DMS53 (cell line): ENCODE measurements at places on chromosomes 7 and 10.

DNA sequence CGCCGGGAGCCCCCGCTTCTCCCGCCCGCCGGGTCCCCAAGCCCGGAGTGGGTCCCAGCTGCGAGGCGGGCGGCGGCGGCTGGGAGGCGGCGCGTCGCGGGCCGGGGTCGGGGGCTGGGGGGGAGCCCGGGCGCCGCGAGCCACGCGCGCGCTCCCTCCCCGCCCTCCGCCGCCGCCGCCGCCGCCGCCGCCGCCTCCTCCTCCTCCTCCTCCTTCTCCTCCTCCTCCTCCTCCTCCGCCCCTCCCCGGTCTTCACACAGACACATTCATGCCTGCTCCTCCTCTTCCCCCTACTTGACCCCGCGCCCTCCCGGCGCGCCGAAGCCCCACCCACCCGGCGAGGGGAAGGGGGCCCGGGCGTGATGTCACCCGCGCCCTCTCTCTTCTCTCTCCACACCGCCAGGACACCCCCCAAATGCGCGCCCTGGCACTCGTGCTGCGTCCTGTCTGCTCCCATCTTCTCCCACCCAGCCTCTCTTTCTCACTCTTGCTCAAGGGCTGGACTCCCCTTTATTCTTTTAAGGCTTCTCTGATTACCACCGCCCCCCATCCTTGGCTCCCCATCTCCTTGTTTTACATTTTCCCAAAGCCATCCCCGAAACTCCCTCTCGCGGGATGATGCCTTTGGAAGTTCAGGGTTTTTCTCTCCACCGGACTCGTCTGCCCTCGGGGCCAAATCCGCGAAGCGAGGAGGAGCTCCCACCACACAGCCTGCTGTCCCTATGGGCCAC lies 967 bp upstream of the GLI3 start:
- DNase-seq, result no peak

- no peak for DNase-seq
Observed at GRCh38 chr7:39637400-39637799, 14.0 kb downstream of the RALA start.

- DNase-seq, result no peak
Observed at GRCh38 chr7:55425141-55425752, 60.1 kb downstream of the LANCL2 start.

DNA sequence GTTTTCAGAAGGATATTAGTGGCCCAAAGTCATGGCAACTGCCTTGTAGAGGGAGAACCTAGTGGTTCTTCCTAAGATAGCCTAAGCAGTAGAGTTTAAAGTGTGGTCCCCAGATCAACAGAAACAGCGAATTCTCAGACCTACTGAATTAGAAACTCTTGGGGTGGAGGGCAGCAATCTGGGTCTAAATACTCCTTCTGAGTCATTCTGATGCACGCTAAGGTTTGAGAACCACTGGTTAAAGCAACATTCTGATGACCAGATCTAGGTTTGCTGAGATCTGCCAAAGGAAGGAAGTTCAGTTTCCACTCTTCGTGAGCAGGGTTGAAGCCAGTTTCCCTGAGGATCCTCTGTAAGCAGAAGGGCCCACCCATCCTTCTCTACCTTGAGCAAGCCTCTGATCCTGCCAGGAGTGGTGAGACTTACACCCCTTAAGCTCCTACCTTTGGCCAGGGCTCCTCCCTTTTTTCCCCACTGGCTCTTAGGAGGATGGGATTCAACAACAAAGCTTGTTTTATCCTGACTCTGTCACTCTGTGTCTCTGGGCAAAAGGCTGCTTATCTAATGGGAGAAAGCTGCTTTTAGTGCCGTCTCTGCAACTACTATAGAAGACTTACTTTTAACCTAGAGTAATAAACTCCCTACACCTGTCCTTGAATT lies 26.8 kb upstream of the TRUB1 start:
- no peak for DNase-seq

DNA sequence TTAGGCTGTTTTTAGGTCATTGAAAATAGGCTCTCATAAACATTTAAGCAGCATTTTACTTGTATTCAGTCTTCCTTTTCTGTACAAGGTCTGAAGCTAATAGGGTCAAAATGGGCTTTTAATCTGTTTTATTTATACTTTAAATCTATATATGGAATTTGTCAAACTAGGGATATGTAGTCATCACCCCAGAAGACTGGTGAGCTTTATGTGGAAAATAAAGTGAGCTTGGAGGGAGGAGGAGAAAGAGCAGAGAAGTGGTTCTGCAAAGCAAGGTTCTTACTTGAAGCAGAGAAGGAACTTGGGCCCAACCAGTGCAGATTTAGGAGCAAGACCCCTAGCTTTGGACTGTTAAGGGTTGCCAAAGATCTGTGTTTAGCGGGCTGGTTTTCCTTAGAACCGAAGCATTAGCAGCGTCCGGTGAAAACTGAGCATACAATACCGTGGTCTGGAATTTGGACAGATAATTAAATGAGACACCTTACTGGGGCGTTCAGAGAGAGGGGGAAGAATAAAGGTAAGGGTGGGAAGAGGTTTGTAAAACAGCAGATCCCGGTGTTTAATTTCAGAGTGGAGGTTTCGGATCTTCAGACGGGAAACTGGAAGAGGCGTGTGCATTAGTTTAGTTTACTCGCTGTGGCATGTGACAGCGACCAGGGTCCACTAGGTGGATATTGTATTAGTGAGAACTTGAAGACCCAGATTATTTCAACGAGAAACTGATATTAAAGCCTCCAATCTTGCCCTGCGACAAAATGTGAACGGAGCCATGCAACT lies 2.4 kb downstream of the BAMBI start:
- peak; percentile 65 for DNase-seq

GRCh38 chr10:59047957-59048618 lies 128.4 kb upstream of the PHYHIPL start:
- DNase-seq, result peak; percentile 33

- DNase-seq, result peak; percentile 94
Observed at GRCh38 chr10:97542169-97543024, 30.2 kb upstream of the ANKRD2 start.

GRCh38 chr7:137890449-137890921 lies 43.7 kb upstream of the DGKI start:
- DNase-seq, result no peak

DNA sequence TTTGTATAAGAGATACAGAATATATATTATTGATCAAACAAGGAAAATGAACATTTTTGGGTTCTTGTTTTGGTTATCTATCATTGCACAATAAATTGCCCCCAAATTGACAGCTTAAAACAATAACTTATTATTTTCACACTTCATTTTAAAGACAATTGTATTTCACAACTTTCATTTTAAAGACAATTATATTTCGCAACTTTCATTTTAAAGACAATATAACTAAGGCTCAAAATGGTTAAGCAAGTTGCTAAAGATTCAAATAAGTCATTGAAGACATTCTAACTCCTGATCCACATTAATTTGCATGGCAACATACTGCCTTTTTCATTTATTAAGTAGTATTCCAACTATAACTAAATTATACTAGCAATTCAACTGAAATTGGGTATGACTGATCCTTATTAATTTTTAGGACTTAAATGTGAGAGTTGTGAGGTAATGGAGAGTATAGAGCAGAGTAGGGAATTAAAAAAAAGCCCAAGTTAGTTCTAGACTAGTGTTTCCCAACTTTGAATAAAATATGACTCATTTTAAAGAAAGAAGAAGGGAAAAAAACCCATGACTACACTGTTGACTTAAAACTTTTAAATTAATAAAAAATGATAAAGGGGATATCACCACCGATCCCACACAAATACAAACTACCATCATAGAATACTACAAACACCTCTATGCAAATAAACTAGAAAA lies 9.9 kb upstream of the STEAP2 start:
- DNase-seq, result no peak

DNA sequence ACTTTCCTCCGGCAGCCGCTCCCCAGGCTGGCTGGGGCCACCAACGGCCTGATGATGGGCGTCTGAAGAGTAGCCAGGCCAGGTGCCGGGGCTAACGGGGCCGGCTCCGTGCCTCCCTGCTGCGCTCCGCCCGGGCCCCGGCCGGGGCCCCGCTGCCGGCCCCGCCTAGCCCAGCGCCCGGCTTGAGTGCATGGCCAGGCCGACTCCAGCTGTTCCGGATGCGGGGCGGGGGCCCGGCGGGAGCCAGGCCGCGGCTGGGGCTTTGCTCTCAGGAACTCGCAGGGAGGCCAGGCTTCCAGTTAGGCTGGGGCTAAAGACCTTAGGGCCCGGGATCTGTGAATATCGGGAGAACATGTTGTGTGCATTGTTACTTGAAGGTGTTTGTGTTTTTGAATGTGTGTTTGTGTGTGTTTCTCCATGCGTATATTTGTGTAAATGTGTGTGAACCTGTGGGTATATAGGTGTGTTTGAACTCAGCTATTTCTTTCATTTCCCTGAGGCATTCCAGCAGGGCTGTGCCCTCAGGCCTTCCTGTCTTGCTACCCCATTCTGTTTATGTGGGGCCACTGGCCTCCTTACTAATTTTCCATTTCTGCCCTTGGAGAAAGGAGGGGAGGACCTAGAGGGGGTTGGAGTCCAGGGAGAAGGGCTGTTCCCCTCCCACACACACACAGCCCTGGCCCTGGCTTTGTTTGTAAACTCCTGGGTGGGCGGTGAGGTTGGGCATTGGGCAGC lies 1.1 kb upstream of the LBX1 start:
- peak; percentile 49 for DNase-seq

DNA sequence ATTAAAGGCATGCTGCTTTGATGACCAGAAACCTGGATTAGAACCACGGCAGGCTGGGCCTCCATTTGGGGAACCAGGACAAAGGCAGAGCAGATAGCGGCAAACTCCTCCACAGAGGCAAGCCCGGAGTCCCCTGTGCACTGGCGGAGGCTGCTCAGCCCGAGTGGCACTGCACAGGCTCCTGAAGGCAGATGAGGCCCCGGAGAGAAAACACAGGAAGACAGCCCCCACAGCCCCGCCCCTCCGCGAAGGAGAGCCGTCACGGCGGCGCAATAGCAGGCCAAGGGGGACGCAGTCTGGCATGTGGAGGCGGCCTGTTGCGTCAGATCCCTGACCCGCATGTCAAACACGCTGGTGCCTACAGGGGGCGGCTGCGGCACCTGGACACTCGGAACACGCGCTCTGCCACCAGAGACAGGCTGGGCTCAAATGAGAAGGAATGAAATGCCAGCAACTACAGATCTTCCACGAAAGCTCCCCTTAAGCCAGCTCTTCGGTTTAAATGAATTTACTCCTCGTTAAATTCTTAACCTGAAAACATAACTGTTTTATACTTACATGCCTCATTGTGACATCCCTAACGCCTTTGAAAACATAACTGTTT lies 128.5 kb downstream of the MAD1L1 start:
- peak; percentile 88 for DNase-seq

DNA sequence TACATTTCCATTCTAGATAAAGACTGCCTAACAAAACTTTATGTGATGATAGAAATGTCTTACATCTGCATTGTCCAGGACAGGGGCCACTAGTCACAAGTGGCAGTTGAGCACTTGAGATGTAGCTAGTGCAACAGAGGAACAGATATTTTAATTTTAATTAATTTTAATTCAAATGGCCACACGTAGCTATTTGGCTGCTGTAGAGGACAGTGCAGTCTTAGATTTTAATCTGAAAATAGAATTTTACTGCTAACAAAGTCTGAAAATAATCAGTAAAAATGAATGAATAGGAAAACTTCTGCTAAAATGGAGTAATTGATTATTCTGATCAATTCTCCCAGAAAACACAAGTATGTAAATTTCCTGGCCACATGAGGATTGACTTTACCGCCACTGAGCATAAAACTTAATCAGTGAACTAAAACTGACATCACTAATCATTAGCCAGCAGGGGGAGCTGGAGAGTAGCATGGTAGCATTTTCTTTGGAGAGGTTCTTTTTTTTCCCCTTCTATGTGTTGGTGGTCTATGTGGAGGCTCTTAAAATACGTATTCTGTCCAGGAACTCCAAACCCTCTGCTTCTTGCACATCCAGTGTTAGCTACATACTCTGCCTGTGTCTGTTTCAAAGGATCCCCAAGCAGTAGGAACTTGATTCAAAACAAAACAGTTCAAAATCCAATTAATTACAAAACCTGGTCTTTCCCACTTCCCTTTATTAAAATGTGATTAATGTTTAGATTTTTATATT lies 52.1 kb downstream of the TSPAN12 start:
- peak; percentile 88 for DNase-seq

GRCh38 chr7:158646766-158647474 lies 57.7 kb downstream of the NCAPG2 start:
- peak; percentile 64 for DNase-seq

DNA sequence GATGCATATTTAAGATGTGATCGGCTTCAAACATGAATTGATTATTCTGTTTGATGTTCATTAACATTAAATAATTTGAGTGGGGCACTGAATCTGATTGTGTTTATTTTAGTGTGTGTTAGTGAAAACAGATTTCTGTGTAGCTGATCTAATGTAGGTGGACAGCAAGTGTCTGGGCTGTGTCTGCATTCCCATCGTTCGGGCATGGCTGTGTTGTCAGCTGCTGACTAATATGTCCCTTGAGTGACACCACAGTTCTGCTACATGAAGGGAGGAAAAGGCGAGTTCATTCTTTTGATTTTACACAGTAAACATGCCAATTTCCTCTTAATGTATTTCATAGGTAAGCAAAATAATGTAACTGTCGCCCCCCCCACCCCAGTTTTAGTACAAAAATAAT lies 203.0 kb downstream of the CNTNAP2 start:
- DNase-seq, result no peak

GRCh38 chr7:45408409-45408737 lies 165.8 kb upstream of the ADCY1 start:
- DNase-seq, result no peak

DNA sequence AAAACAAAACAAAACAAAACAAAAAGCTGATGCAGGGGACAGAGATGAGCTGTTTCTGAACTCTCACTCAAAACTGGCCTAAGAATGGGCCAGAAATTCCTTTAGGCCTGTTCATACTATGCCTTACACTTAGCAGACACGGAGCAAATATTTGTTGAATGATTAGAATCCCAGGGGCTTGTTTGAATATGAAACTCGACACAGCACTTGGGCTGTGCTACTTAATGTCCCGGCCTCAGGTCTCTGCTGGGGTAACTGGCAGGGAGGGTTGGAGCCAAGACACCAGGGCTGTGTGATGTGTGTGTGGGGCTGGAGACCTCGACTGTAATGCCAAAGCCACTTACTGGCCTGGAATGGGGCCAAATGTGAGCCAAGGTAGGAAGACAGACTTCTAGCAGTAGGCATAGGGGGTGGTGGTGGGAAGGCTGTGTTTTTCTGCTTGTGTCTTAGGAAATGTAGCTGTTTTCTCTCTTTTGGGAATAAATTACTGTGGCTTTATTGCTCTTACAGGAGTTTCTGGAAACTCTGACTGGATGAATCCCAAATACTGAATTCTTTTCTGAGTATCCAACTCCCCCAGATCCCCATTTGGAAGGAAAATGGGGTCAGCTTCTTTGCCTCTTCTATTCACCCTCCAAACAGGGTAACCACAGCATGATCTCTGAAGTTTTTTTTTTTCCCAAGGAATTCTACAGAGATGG lies 66.7 kb downstream of the EMX2 start:
- DNase-seq, result peak; percentile 9

- peak; percentile 80 for DNase-seq
Observed at GRCh38 chr10:31320550-31321211, 1.7 kb downstream of the ZEB1 start.

DNA sequence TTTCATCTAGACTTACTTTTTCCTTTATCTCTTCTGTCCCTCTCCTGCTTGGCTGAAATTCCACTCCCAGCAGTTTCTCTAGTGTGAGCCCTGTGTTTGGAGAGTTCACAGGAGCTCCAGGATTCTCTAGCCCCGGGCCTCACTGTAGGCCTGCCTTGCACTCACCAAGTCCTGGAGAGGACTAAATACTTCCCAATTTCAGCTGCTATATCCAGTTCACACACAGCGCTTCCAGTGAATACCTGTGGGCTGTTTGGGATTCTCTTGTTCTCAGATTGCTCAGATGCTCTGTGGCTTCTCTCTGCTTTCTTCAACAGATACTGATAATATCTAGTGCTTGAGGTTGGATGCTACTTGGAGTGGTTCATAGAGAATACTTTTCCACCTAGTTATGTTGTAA lies 46.0 kb downstream of the MINPP1 start:
- no peak for DNase-seq
